T-cell (primary cell): ENCODE measurements at places on chromosomes 3 and 15. TPM values are rescaled to one million over a fixed set of nuclear protein-coding genes. Genes with fewer than 3 reads are reported as not detected.

Gene SAMMSON
- not detected for total RNA-seq

Gene SCN11A
- 0.12 TPM for total RNA-seq

Gene ZPLD1
- not detected for total RNA-seq

Gene PRR20G
- not detected for total RNA-seq

Gene CCR3
- total RNA-seq, result 0.33 TPM

Gene GNAT1
- not detected for total RNA-seq

Gene ROPN1B
- total RNA-seq, result not detected

Gene RTP3
- not detected for total RNA-seq

Gene KNL1
- total RNA-seq, result 0.55 TPM

Gene CSNK1G1
- 23.0 TPM for total RNA-seq

Gene CERS3
- total RNA-seq, result 1.6 TPM

Gene ITIH1
- total RNA-seq, result not detected

Gene ADAMTS17
- 11.5 TPM for total RNA-seq
